ENCODE measurements at places on chromosomes 7 and 10. TPM values are rescaled to one million over a fixed set of nuclear protein-coding genes. Genes with fewer than 3 reads are reported as not detected.

UNC5B gene
- total RNA-seq: 11.4 TPM

SYNPO2L gene
- not detected for total RNA-seq

YKT6 gene
- 45.6 TPM for total RNA-seq

EFCAB10 gene
- not detected for total RNA-seq

PAX4 gene
- total RNA-seq: not detected

PGAM2 gene
- total RNA-seq: 0.09 TPM

MDH2 gene
- 54.4 TPM for total RNA-seq

TMEM229A gene
- not detected for total RNA-seq

ZNF488 gene
- total RNA-seq: not detected

SLC26A4 gene
- total RNA-seq: 0.47 TPM

GHRHR gene
- total RNA-seq: not detected

SFTPA2 gene
- total RNA-seq: not detected

MYO1G gene
- under 0.01 TPM for total RNA-seq

RSPH10B gene
- total RNA-seq: not detected

GFRA1 gene
- total RNA-seq: under 0.01 TPM

PANK1 gene
- total RNA-seq: 5.2 TPM

STOX1 gene
- not detected for total RNA-seq

SEMA3D gene
- total RNA-seq: 4.0 TPM

ZNF425 gene
- total RNA-seq: 6.3 TPM

CYP26C1 gene
- under 0.01 TPM for total RNA-seq

PTF1A gene
- not detected for total RNA-seq
